ENCODE measurements at places on chromosomes 5 and 9. TPM values are rescaled to one million over a fixed set of nuclear protein-coding genes. Genes with fewer than 3 reads are reported as not detected.

GRCh38 chr9:96779089-96779488 lies 1.2 kb upstream of the ZNF510 start:
- H3K27me3 ChIP-seq: no peaks in the 10 kb centered on the region
- H3K36me3 ChIP-seq: peaks cover 22% of the 10 kb centered on the region
- no peak for DNase-seq

DNA sequence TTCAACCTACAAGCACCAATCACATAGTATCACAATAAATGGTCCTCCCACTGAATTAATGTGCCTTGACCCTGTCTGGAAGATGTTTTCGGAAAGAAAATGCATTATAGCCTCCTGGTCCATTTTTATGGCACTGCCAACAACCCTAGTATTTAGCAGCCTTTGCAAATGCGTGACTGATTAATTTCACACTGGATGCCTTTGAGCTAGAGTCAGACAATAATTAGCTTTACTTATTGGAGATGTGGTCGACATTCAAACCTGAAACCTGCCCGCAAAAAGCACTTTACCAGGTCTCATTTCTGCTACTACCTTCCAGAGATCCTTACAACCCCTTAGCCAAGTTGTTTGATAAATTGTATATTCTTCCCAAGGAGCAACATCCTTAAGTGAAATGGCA lies 119.3 kb upstream of the DPYSL3 start:
- H3K4me1 ChIP-seq: no peaks in the 10 kb centered on the region
- H3K27ac ChIP-seq: no peak overlapping the region
- no peak for DNase-seq
- no peaks in the 10 kb centered on the region for H3K36me3 ChIP-seq

- H3K27me3 ChIP-seq: no peaks in the 10 kb centered on the region
- H3K4me3 ChIP-seq: no peak overlapping the region
- no peaks in the 10 kb centered on the region for H3K36me3 ChIP-seq
- no peak overlapping the region for H3K27ac ChIP-seq
- no peaks in the 10 kb centered on the region for H3K4me1 ChIP-seq
- DNase-seq: no peak
Measured at GRCh38 chr5:14110680-14111079, 32.5 kb upstream of the TRIO start.

BRD8 gene
- total RNA-seq: 30.6 TPM

DNA sequence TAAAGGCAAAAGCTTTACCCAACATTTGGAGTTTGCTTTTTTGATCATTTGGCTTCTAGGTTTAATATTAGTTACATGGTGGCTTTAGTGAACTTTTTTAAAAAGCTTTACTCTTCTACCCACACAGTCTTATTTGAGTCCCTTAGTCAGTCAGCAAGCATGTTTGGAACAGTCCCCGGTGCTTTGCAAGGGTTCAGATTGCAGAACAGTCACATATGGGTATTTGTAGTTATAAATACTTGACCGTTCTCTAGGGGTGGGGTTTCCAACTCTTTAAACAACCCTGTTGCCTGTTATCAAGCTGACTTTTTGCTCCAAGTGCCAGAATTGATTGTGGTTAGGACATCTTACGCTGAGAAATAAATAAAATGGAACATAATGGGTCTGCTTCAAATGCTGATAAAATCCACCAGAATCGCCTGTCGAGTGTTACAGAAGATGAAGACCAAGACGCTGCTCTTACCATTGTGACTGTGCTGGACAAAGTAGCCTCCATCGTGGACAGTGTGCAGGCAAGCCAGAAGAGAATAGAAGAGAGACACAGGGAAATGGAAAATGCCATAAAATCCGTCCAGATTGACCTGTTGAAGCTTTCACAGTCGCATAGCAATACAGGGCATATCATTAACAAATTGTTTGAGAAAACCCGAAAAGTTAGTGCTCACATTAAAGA lies at the start of gene CAVIN4:
CAVIN4 (plus strand) TSS at position 304 of the 673 bp plus-strand sequence; CDS start at position 369, 65 bp downstream.
- H3K4me3 ChIP-seq: peak within 1 kb of the TSS; percentile 68
- H3K4me1 ChIP-seq: peaks cover 22% of the 10 kb centered on the region
- no peaks in the 10 kb centered on the region for H3K36me3 ChIP-seq
- H3K27ac ChIP-seq: peak within 1 kb of the TSS; percentile 88

DNA sequence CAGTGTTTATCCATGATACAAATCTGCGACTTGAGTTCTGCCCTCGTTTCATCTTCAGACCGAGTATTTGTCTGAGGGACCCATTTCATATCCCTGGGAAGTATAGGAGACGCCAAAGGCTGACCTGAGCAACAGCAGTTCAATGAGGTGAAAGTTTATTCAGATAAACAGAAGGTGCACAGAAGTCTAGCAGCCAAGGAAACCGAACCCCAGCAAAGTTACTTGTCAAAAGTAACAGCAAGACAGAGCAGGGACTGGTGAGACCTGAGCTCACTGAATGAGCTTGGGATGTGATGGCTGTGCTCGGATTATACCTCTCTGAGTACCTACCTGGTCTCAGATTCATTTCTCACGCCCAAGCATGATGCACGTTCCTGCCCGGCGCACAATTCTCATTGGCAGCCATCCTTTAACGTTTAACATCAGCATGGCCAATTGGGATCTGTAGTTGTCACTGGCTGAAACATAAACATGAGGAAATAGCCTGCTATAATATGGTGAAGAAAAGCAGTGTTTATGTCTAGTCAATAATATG lies 599 bp downstream of the LYRM7 start:
- H3K27ac ChIP-seq: peak overlapping the region; percentile 85
- no peak for DNase-seq
- H3K4me1 ChIP-seq: peaks cover 10% of the 10 kb centered on the region
- no peaks in the 10 kb centered on the region for H3K36me3 ChIP-seq
- peak overlapping the region; percentile 84 for H3K4me3 ChIP-seq
